Tibial nerve (tissue), 4 donors: ENCODE measurements at places on chromosomes 12 and 14.

GRCh38 chr14:65369560-65369959 is 43.0 kb upstream of the FUT8 start:
- no peaks in the 10 kb centered on the region for H3K36me3 ChIP-seq
- H3K27me3 ChIP-seq, result no peaks in the 10 kb centered on the region
- H3K27ac ChIP-seq, result no peak overlapping the region
- DNase-seq, result no peak
- H3K4me1 ChIP-seq, result no peaks in the 10 kb centered on the region

DNA sequence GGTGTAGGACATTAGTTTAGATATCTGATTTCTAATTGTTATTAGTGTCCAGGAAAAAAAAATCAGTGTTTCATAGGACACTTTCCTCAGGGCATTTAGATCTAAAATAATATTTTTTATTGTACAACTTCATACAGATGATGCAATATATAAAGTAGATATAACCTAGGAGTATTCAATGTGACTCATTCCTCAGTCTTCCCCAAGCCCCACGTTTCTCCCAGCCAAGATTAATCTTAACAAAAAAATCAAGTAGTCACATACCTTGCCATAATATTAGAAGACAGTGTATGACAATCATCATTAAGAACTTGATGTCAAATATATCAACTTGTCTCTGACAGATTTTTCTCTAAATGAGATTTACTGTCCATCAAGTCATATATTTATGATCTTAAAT is 37.1 kb downstream of the PPFIA2 start:
- no peak overlapping the region for H3K4me3 ChIP-seq
- no peaks in the 10 kb centered on the region for H3K27me3 ChIP-seq
- H3K27ac ChIP-seq, result no peak overlapping the region
- DNase-seq, result no peak
- no peaks in the 10 kb centered on the region for H3K36me3 ChIP-seq

GRCh38 chr12:3897371-3897971 is 24.3 kb upstream of the PARP11 start:
- no peak overlapping the region for H3K4me3 ChIP-seq
- H3K27me3 ChIP-seq, result no peaks in the 10 kb centered on the region
- DNase-seq, result no peak

- H3K4me1 ChIP-seq, result no peaks in the 10 kb centered on the region
These were observed 59.5 kb downstream of the DHRS2 start for GRCh38 chr14:23695664-23695999.

DNA sequence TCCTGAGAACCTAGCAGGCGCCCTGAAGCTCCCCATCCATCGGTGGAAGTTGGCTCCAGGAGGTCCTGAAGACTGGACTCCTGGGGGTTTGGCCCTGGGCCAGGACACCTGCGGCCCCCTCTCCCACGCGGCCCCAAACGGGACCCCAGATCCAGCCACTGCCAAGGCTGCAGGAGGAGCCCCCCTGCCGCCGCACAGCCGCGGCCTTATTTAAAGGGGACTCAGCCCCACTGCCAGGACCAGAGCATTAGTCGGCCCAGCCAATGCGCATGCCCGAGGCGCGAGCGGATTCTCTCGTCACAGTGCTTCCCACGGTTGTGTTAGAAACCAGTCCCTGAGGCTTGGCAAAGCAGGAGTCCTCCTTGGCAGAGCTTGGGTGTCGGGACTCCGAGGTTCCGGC is 775.2 kb upstream of the ALG10B start:
- no peak overlapping the region for H3K27ac ChIP-seq
- no peak for DNase-seq
- no peaks in the 10 kb centered on the region for H3K4me1 ChIP-seq
- no peaks in the 10 kb centered on the region for H3K36me3 ChIP-seq
- no peaks in the 10 kb centered on the region for H3K27me3 ChIP-seq

DNA sequence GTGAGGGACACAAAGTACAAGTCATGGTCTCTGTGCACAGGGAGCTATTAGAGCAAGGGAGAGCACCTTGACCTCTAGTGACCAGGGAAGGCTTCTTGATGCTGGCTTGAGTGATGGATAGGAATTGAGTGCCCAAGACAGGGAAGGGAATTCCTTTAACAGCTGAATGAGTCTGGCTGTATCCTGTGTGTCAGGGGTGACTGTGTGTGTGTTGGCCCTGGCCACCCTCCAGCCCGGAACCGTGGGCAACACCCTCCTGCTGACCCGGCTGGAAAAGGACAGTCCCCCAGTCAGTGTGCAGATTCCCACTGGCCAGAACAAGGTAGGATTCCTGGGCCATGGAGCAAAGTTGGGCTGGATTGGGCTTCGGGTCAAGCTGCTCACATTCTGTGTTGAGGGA is 5.5 kb upstream of the PFDN5 start:
- H3K4me1 ChIP-seq, result no peaks in the 10 kb centered on the region
- no peak overlapping the region for H3K4me3 ChIP-seq
- no peaks in the 10 kb centered on the region for H3K36me3 ChIP-seq

- no peak overlapping the region for H3K4me3 ChIP-seq
- H3K36me3 ChIP-seq, result no peaks in the 10 kb centered on the region
- no peaks in the 10 kb centered on the region for H3K4me1 ChIP-seq
- H3K27me3 ChIP-seq, result no peaks in the 10 kb centered on the region
- H3K27ac ChIP-seq, result no peak overlapping the region
These were observed 115.4 kb upstream of the PRICKLE1 start for GRCh38 chr12:42704810-42705401.
